ENCODE measurements at places on chromosomes 3 and 15.
A peak's percentile ranks its signal among the peaks of the same experiment; 100 is the strongest.

- DNase-seq = no peak
These were observed 158.7 kb upstream of the SPRED1 start for GRCh38 chr15:38093931-38094330.

DNA sequence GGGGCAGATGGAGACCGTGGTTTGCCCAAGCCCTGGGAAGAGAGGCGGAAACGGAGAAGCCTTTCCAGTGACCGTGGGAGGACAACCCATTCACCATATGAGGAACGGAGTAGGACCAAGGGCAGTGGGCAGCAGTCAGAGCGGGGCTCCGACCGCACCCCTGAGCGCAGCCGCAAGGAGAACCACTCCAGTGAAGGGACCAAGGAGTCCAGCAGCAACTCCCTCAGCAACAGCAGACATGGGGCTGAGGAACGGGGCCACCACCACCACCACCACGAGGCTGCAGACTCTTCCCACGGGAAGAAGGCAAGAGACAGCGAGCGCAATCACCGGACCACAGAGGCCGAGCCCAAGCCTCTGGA is 2.0 kb downstream of the RBM15B start:
- no peak for DNase-seq

DNA sequence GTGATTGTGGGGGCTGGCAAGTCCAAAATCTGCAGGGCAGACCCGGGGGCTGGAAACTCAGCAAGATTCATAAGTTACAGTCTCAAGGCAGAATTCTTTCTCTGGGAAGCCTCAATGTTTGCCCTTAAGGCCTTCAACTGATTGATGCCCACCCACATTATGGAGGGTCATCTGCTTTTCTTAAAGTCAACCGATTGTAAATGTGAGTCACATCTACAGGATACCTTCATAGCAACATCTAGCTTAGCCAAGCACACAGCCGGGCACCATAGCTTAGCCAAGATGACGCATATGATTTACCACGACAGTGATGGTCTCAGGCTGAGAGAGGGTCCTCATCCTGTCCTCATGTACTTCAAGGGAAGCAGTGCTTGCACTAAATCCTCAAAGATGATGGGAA is 43.5 kb downstream of the IDH2 start:
- no peak for DNase-seq

DNA sequence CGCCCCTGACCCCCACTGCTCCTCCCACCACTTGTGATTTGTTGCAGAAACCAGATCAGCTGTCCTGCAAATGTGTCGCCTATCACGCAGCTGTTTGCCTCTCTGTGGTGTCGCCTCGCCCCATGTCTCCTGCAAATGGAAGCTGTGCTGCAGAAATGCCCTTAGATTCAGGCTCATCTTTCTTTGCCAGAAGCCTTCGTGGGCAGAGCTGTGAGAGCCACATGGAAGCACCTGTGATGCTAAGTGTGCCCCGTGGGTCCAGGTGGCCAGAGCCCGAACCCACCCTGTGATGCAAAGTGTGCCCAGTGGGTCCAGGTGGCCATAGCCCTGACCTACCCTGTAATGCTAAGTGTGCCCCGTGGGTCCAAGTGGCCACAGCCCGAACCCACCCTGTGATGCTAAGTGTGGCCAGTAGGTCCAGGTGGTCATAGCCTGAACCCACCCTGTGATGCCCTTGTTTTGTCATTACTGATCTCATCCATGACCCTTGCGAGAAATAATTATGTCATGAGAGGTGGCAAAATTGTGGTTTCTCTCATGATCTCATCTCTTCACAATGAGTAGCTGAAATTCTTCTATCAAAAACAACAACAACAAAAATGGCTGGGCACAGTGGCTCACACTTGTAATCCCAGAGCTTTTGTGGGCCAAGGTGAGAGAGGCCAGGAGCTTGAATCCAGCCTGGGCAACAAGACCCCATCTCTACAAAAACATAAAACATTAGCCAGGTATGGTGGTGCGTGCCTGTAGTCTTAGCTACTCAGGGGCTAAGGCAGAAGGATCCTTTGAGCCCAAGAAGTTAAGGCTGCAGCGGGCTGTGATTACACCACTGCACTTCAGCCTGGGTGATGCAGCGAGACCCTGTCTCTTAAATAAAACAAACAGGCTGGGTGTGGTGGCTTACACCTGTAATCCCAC is 187.4 kb downstream of the GOLGA6L6 start:
- DNase-seq = no peak

DNA sequence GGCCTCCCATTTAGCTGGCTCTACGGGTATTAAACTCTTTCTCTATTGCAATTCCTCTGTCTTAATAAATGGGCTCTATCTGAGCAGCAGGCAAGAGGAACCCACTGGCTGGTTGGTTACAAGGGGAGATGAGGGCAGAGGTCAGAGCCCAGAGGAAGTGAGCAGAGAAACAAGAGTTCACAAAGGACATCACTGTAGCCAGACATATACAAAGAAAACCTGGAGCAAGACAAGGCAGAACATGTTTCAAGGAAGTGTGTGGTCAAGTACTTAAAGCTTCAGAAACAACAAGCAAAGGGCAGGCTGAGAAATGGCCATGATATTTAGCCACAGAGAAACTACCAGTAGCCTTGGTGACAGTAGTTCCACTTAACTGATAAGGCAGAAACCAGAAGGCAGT is 24.3 kb downstream of the SUSD5 start:
- DNase-seq = no peak

DNA sequence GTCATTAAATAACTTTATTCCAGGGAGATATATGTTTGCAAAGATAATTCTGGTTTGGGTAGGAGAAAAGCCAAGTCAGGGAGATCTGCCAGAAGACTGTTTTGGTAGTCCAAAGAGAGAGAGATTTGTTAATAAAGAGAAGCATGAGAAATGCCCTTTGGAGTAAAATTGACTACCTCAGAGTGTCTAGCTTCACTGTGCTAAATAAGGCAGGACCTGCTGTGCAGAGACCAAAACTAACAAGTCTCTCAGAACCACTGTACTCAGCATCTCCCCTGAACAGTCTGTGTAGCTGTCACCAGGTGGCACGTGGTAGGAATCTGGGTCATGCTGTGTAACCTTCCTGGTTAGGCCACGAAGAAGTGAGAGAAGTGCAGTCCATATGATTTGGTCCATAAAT is 31.6 kb upstream of the SLC35G2 start:
- peak; percentile 19 for DNase-seq

- DNase-seq = peak; percentile 62
These were observed 77.2 kb downstream of the PPP2R3A start for GRCh38 chr3:136042608-136043221.

DNA sequence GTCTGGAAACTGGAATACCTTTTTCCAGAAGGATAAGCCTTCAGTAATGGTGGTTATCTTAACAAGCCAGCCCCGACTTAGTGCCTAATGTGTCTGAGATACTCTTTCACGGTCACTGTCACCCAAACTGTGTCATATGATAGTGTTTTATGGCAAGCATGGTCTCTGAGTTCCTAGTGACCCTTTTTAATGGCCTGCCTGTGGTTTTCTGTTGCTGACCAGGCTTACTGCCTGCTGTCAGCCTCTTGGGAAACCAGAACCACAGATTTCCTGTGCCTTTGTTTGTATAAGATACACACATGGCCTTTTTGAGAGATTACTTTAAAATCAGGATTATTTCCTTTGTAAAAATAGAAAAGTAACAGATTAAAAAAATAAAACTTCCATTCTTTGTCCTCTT is 22.4 kb downstream of the HPS3 start:
- peak; percentile 64 for DNase-seq

DNA sequence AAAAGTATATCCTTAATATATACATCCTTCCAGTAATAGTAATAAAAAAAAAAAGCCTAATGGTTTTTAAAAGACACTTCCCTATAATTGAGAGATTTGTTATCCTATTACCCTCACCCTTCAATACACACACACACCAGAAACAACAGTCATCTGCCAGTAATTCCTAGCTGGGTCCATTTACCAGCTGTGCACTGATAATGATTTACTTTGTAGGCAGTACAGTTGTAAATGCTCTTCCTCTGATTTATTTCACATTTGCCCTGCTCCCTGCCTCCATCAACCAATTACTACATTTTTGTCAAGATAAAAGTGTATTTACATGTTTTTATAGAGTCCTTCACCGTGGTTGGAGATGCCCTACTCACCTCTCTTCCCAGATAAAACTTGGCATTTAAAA is 12.4 kb downstream of the TPM1 start:
- DNase-seq = no peak

- no peak for DNase-seq
These were observed 16.9 kb downstream of the NR2F2 start for GRCh38 chr15:96347181-96348111.

DNA sequence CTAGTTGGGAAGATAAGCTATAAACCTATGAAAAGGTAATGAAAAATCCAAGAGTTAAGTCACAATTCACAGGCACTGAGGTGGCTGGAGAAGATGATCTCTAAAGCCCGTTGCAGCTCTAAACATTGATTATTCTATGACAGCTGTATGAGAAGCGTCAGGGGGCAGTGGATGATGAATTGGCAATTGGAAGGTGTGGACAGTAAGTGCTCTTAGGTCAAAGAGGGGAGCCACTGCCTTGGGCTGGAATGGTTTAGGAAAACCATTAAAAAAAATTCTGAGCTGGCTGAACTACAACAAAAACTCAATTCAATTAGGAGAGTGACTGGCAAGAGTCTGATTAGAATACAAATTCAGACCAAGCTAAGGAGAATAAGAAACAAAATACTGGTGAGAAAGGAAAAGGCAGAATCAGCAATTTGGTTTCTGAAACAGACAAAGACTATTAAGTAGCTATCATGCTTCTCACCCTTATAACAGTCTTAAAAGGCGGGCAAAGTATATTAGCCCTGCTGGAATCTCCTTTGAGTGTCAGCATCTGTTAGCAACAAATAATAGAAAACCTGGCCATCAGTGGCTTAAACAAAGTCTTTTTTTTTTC is 8.8 kb upstream of the NMD3 start:
- DNase-seq = no peak

GRCh38 chr15:26182441-26182840 is 319.3 kb upstream of the ATP10A start:
- DNase-seq = no peak

DNA sequence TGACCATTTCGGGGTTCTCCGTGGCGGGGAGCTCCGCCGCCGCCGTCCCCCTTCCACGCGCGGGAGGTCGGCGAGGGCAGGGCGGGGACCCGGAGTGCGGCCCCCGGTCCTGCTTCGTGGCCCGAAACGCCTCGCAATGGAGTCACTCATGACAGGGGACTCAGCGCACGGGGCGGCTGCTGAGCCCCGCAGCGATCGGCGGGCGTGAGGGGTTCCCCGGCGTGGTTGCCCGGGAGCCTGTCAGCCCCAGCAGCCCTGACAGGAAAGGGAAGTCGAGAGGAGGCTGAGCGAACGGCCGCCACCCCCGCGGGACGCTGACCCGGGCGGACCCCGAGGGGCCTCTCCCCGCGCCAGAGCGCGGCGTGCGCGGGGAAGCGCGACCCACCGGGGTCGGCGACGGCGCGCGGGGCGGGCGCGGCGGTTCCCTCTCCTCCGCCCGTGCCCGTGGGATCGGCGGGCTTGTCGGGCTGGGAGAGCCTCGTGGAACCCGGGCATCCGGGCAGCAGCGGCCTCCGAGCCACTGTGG is 564 bp upstream of the PIGZ start:
- peak; percentile 27 for DNase-seq

GRCh38 chr3:89116476-89116875 is 9.1 kb downstream of the EPHA3 start:
- DNase-seq = no peak

GRCh38 chr15:56831467-56832005 is 86.9 kb upstream of the TCF12 start:
- peak; percentile 16 for DNase-seq

DNA sequence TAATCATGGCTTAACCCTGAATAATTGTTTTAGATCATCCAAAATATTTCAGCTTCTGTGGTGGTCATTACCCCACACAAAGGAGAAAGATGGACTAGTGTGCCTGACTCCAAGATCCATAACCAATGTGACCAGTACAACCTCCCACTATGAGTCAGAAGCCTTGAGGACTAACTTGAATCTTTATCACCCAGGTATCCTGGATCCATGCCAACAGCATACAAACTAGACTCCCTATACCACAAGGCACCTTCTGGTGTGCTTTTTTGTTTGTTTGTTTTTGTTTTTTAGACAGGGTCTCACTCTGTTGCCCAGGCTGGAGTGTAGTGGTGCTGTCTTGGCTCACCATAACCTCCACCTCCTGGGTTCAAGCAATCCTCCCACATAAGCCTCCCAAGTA is 317.7 kb downstream of the VPS13C start:
- no peak for DNase-seq

DNA sequence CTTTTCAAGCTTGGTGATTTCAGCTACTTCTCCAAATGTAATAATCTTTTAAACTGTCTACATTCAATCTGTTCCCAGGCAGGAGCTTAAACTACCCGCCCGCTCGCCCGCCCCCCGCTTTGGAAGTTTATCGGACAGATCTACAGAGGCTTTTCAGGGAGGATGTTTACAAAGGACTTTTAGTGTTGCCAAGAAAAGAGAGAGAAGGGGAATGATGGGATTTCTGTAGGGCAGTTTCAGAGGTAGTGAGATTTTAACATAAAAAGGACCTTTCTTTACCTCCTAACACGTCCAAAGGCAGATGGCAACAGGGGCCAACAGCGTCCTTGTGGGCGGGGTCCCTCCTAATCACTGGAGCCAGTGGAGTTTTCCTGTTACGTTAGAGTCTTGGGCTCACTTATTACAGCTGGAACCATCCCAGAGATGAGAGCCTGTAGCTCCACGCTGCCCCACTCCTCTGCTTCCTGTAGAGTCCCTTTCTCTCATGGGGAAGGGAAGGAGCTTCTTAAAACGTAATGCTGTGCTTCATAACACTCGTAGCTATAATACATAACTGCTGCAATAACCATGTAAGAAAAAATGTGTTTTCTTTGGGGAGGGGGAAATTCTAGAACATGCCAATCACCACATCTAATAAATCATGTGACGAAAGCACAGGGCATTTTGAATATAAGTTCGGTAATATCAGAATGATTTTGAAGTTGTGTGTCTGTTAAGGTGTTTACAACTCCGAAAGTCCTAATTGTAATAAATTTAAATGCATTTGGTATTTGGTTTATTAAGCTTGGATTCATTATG is 30.9 kb downstream of the HES1 start:
- no peak for DNase-seq

DNA sequence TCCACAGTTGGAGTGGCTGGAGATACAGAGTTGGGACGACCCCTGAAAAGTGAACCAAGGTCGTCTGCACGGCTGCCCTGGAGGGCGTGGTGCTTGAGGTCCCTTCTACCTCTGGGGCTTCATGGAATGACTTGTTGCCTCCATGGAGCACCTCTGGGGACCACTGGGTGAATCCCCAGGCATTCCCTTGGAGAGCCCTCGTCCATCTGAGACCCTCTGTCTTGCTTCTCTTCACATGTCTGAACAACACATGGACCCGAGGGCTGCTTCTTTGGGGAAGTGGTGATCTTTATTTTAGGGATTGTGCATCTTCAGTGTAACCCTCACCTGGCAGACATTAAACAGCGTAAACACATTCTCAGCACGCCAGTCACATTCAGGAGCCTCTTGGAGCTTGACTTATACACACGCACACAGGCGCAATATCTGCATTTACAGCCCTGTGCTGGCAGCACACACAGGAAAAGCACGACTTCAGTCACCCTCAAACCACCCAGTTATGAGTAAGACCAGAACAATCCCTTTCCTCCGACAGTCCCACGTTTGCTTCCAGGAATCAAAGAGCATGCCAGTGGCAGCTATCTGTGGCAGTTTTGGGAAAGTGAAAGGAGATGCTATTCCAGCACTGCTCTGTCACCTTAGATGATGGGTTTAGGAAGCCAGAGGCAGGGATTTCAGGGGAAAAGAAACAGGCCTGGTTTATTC is 12.6 kb downstream of the FAM107A start:
- DNase-seq = peak; percentile 86

All from AG08395 (cell line).